ENCODE measurements at places on chromosomes 7 and 10.

GRCh38 chr7:25622695-25623094, 394.4 kb upstream of the NPVF start:
- DNase-seq = no peak

GRCh38 chr7:24441314-24442027, 131.8 kb upstream of the PALS2 start:
- DNase-seq = no peak

DNA sequence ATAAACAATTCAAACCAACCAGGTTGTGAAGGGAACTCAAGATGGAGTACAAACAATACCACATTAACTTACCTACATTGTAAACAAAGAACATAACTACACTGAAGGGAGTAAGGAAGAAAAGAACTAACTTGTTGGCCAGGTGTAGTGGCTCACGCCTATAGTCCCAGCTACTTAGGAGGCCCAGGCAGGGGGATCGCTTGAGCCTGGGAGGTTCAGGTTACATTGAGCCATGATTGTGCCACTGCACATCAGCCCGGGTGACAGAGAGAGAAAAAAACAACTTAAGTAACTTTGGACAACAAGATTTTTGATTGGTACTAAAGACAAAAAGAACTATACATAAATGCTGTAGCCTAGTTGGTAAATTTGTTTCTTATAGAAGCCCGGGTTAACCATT, 68.8 kb downstream of the TRIL start:
- no peak for DNase-seq

GRCh38 chr10:50480054-50481007, 143.4 kb downstream of the SGMS1 start:
- no peak for DNase-seq

- no peak for DNase-seq
Measured at GRCh38 chr10:11334436-11334835, 277.0 kb downstream of the USP6NL start.

DNA sequence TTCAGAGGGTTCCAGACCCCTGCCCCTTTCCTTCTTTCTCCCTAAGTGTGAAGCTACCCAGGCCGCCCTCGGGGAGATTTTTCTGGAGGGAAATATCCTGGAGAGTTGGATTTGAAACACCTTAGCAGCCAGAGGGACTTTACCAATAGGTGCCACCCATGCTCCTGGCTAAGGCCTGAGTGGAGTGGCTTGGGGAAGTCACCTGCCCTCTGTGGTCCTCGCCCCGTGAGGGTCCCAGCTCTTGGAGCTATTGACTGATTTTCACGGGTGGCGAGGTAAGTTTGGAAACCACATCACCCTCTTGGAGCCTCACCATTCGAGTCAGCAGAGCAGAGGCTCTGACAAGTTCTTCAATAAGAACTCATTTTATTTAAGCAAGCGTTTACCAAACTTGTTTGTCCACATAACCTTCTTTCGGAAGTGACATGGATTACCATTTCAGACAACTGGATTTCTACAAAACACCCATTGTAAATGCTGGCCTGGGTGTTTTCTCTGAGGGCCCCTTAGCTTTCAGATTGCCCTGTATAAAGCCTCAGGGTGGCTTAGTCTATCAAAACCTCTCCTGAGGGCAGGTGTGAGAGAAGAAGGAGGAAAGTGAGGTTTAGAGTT, 20.4 kb downstream of the AQP1 start:
- DNase-seq = no peak

DNA sequence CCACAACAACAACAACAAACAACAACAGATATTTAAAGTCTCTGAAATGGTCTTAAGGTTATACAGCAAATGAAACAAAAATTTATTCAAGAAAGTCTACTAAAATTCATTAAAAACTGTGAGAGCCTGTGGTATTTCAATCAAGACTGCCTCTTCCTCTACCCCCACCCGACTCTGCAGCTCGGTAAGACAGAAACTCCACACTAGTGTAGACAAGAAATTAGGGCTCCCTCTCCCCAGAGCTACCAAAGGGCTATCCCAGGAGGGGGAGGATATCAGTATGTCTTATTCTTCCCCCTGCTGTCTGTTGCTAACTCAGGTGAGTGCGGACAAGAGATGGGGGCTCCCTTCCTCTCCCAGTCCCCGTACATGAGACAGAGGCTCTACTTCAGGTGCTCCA, 71.0 kb upstream of the TMEM140 start:
- DNase-seq = no peak

- no peak for DNase-seq
Measured at GRCh38 chr10:69636626-69637605, 6.9 kb downstream of the FAM241B start.

GRCh38 chr10:50497758-50498157, 126.0 kb downstream of the SGMS1 start:
- no peak for DNase-seq

DNA sequence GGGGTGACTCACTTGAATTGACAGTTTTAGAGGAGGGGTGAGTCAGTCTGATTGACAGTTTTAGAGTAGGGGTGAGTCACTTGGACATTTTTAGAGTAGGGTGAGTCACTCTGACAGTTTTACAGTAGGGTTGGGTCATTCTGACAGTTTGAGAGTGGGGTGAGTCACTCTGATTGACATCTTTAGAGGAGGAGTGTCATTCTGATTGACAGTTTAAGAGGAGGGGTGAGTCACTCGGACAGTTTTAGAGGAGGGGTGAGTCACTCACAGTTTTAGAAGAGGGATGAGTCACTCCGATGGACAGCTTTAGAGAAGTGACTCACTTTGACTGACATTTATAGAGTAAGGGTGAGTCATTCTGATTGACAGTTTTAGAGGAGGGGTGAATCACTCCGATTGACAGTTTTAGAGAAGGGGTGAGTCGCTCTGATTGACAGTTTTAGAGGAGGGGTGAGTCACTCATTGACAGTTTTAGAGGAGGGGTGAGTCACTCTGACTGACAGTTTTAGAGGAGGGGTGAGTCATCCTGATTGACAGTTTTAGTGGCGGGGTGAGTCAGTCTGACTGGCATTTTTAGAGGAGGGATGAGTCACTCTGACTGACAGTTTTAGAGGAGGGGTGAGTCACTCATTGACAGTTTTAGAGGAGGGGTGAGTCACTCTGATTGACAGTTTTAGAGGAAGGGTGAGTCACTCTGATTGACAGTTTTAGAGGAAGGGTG, 595.9 kb downstream of the DNAJB6 start:
- DNase-seq = no peak
